Stimulated activated CD8-positive, alpha-beta memory T cell treated with anti-CD3 and anti-CD28 coated beads, Interleukin-2, amount 100 ng/mL, for 1 hour (primary cell): ENCODE measurements at places on chromosomes 4 and X.

- no peak for DNase-seq
These were observed 15.0 kb downstream of the TCEANC start for GRCh38 chrX:13667919-13668318.

DNA sequence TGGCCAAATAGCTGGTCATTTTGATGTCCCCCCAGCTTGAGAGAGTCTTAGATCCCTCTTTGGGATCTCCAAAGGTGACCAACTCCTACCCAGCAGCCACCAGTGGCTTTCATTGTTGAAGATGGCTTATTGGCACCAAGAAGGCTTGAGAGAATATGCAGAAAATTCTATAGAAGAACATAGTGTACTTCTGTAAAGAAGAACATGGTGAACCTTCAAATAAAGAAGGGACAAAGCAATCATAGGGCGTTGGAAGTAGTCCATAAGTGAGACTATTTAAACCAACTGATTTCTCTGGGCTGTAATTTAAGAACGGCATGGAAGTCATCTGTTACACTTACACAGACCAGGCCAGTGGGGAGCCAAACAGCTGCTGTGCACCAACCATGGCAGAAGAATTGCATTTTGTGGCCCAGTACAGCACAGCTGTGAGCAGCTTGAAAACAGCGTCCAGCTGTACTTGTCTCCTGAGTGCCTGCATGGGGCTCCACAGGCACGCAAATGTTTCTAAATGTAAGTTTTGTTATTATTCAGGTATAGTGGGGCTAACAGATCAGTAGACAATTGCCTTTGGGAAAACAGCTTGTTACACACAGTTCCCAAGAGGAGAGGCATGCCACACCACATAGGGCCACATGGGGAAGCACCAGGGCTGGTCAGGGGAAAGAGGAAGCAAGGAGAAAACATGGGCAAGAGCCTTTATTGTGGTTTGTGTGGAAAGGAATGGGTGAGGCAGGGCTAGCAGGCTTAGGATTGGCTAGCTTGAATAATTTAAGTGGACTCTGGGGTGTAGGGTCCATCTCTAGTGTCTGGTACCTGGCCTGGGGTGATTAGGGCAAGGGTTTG, 125.0 kb downstream of the ARHGAP6 start:
- no peak for DNase-seq

DNA sequence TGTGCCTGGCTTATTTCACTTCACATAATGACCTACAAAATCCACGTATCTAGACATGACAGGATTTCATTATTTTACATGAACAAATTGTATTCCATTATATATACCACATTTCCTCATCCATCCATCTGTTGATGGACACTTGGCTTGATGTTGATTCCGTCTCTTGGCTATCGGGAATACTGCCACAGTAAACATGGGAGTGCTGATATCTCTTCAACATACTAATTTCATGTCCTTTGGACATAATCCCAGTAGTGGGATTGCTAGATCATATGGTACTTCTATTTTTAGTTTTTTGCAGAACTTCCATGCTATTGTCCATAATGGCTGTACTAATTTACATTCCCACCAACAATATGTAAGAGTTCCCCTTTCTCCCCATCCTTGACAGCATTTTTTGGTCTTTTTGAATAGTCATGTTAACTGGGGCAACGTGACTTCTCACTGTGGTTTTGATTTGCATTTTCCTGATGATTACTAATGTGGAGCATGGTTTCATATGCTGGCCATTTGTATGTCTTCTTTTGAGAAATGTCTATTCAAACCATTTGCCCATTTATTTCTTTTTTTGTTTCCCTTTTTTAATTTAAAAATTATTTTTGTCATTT, 68.9 kb downstream of the HTRA3 start:
- no peak for DNase-seq

DNA sequence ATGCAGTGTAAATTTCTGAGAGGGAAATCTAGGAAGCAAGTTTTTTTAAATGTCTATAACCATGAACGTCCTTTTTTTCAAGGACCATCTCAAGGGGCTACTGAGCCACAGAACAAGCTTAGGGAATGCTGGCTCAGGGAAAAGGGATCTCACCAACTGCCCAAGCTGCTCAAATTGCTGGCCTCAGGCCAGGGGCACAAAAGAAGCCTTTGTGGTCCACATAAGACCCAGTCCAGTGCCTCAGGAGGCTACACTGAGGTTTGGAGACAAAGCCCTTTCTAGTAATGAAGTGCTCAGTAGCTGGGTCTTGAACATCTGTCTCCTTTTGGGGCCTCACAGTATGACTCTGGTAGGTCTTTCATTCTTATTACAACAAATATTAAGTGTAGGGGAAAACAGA, 305.5 kb downstream of the RAB28 start:
- no peak for DNase-seq

DNA sequence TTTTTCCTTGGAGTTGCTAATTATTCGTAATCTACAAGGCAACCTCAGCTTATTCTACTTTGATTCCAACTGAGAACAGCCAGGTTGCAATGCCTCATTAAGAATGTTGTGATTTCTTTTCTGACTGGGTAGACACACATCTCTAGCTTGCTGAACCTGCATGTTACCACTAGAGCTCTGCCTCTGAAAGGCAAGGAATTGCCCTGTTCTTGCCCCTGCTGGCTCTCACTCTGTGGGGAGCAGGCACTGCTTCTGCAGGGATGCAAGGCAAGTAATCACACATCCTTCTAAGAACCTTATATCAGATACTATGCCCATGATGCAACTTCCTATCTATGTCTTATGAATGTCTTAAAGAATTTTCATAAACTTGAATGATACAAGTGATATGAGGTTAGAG, 503.2 kb downstream of the PACRGL start:
- no peak for DNase-seq

DNA sequence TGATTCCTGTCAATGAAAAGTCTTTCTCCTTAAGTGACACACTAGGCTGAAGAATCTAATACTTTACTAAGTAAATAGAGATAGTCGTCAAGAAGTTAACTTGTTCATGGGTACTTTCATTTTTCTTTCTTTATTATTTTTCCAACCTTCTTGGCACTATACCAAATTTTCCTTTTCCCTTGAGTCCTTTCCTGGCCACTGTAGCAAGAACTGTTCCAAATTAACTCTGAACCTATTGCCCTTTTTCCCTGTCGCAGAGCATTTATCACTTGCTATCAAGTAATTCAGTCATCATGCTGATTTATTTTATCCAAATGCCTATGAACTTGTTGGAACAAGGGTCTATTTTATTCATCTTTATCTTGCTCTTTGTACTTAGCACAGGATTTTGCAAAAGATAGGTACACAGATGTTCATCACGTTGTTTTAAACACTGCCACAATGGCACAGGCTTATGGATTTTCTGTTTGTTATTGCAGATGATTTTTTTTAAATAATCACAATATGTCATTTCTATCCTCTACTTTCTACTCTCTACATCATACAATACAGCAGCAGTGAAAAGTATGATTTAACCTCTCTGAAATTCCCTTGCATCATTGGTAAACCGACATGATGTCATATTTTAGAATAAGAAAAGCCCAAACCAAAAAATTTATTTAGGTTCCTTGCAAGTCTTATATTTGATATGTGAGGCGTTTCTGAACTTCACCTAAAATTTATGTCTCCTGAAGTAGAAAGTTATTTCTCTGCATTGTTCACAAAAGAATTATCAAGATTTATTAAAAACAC, 2352.3 kb downstream of the PCDH7 start:
- DNase-seq = no peak

- no peak for DNase-seq
These were observed 19.2 kb upstream of the SPCS3 start for GRCh38 chr4:176300565-176300964.

DNA sequence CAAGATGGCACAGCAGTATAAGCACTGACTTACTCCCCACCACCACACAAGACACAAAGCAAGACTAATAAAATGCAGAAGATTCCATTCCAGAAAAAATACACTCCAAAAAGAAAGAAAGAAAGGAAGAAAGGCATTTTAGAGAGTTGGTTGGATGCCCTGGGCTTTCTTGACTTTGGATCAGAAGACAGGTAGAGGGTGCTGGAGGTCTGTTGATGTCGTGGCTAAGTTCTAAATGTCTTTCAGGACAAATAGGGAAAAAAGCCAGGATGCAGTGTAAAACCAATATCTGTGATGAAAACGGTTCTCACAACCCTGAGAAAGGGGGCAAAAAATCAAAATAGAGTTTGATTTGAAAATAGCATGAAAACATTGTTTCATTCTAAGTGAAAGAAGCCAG, 555.2 kb upstream of the PRKX start:
- no peak for DNase-seq

DNA sequence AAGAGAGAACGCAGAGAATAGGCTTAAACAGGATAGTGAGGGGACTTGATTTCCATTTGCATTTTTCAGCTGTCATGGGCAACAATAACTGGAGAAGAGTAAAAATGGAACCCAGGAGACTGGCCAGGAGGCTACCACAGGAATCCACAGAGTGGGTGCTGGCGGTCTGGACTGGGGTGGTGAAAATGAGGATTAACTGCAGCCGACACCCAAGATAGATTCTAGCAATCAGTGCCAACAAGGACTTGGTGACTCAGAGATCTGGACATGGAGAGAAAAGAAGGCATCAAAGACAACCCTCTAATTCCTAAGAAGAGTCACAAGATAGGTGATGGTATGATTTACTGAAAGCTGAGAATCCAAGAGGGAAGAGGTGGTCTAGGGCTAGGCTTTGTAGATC, 102.8 kb downstream of the ATP8A1 start:
- no peak for DNase-seq

DNA sequence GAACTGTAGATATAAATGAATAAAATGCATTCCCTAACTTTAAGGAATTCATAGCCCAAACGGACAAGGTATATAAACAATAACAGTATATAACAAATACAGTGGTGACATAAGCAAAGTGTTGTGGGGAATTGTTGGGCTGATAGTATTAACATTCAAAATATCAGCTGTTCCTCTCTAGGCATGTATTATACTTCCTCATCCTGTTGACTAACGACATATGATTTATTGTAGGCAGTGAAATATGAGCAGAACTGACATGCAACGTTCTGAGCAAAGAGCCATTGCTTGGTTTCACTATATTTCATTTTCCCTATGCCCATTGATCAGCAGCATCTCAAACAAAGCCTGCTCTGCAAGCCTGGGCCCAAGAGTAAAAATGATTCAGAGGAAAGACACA, 143.9 kb downstream of the PTCHD1 start:
- no peak for DNase-seq

DNA sequence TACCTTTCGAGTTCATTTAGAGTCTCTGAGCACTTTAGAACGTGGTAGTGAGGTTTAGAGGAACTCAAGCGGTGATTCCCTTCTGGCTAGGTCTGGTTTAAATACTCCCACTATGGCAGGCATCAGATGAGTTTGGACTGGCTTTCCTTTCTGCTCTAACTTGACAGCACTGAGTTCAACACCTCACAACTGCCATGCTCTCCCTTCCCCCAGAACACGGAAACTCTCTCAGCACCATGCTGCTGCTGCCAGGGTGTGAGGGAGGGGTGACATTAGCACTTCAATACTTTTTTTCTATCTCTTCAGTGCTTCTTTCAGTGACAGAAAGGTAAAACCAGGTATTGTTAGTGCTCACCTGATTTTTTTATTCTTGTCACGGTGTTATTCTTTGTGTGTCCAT, 234.5 kb upstream of the AGTR2 start:
- DNase-seq = no peak

- DNase-seq = no peak
These were observed 953.4 kb upstream of the NDST4 start for GRCh38 chr4:116066711-116067245.
